ENCODE measurements at places on chromosomes 1 and 21.

- DNase-seq = no peak
Measured at GRCh38 chr1:63873751-63874150, 99.9 kb downstream of the ROR1 start.

- DNase-seq = no peak
Measured at GRCh38 chr21:34514576-34515115, 2.6 kb upstream of the KCNE1 start.

GRCh38 chr1:183910845-183911244 is 105.9 kb downstream of the RGL1 start:
- DNase-seq = no peak

DNA sequence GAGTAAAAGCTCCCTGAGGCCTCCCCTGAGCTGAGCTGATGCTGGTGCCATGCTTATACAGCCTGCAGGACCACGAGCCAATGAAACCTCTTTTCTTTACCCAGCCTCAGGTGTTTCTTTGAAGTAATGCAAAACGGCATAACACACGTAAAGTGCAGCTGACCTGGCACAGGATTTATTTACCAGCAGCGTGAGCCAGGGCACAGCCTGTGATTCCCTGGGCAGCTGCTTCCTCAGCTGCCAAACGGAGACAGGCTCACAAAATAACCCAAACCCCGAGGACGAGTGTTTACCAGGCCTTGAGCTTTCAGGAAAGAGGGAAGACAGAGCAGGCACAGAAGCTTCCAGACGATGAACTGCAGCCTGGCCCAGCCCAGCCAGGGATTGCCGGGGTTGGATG is 120.6 kb upstream of the ARHGEF16 start:
- DNase-seq = no peak

DNA sequence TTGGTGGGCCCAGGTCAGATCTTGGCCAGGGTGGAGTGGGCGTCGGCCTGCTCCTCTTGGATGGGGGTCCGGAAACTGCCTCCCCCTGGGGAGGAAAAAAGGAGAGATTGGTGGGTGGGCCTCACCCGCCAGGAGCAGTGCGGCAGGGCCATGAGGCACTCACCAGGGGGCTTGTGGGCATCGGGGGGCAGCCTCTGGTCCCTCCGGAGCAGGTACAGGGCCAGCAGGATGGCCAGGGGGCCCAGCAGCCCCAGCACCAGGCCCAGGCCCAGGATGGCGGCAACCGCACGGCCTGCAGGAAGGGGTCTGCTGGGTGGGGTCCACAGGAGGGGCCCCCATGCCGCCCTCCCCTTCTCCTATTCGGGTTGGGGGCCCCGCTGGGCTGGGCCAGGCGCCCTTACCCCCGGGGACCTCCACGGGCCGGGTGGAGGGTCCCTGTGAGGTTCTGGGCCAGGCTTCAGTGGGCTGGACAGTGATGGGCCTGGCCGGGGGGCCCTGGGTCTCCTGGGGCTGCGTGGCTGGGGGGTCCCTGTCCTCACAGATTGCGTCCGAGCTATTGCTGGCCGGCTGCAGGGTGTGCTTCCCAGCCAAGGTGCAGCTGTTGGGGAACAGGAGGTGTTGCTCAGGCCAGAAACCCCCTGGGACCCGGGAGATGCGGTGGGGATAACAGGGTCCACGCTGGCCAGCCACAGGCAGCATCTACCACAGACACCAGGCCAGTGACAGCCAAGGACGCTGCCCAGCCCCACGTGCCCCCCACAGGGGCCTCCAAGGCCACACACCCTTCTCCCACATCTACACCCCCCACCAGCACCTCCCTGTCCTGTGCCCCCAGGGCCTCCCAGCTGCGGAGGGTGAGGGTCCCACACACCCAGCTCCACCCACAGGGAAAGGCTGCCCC is 2.2 kb downstream of the TNFRSF4 start:
- no peak for DNase-seq

GRCh38 chr1:242139442-242139841 is 140.5 kb upstream of the MAP1LC3C start:
- no peak for DNase-seq

- peak; percentile 78 for DNase-seq
Measured at GRCh38 chr1:28668191-28668955, at the start of gene GMEB1. Gene GMEB1 (plus strand): TSS chr1:28668784. CDS start chr1:28683613, 14,829 bp downstream.

DNA sequence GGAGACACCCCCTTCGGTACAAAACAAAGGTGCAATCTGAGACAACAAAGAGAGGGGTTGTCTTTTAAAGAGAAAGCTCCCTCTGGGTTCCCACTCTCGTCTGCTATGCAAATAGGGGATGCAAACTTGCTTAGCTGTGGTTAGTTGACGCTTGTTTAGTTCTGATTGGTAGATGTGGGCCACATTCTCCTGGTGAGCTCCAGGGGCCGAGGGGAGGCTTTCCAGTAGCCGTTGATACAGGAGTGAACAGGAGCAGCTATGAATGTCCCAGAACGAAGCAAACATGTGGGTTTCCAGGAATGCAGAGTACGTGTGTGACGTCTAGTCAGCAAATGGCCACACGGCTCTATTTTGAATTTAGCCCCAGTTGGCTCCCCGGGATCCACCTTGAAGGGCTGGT is 14.7 kb downstream of the TFF2 start:
- no peak for DNase-seq

- DNase-seq = no peak
Measured at GRCh38 chr21:36023092-36023480, 37.2 kb downstream of the SETD4 start.

- no peak for DNase-seq
Measured at GRCh38 chr1:92346866-92347640, 48.2 kb downstream of the RPAP2 start.

GRCh38 chr1:25112400-25112799 is 119.9 kb downstream of the SYF2 start:
- DNase-seq = no peak

DNA sequence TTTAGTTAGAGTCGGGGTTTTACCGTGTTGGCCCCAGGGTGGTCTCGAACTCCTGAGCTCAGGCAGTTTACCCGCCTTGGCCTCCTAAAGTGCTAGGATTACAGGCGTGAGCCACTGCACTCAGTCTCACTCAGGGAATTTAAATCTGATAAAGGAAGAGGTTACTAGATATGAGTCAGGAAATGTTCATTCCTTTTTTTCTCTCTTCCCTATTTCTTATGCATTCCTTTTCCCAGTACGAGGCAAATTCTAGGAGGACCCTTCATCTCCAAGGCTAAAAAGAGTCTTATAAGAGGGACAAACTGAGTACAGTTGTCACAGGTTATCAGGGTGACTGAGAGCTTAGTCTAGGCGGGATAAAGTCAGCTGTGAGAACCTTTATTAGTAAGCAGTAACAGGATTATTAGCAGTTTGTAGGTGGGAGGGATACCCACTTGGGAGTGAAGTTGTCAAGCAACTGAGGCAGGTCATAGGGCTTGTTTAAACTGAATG is 9.1 kb downstream of the MACF1 start:
- no peak for DNase-seq

- no peak for DNase-seq
Measured at GRCh38 chr1:195769461-195769860, 838.8 kb downstream of the KCNT2 start.

- no peak for DNase-seq
Measured at GRCh38 chr1:77582905-77583304, 99.6 kb downstream of the ZZZ3 start.

GRCh38 chr1:22056043-22056442 is 3.5 kb downstream of the CDC42 start:
- DNase-seq = no peak

- DNase-seq = no peak
Measured at GRCh38 chr1:60874718-60875117, 207.6 kb upstream of the NFIA start.

- DNase-seq = no peak
Measured at GRCh38 chr1:225544263-225544662, 108.7 kb downstream of the ENAH start.

GRCh38 chr21:15742052-15742670 is 12.4 kb downstream of the USP25 start:
- no peak for DNase-seq

- no peak for DNase-seq
Measured at GRCh38 chr1:85339089-85339488, 62.7 kb upstream of the BCL10 start.

DNA sequence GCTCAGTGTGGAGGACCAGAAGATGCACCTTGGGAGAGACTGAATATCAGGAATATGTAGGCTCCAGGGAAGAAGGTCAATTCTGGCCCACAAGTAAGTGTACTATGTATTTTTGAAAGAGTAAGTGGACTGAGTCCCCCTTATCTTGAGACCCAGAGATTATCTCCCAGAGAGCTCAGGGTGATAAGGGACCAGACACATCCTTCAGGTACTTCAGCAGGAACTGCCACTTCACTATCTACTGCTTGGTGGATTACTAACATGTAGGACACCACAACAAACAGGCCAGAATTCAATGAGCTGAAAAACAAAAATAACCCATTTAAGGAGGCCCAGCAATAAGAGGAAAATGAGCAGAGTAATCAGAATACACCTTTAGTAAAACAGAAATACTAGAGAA is 119.2 kb downstream of the ZNF644 start:
- DNase-seq = no peak

GRCh38 chr1:227786673-227787512 is 28.6 kb upstream of the PRSS38 start:
- DNase-seq = no peak

DNA sequence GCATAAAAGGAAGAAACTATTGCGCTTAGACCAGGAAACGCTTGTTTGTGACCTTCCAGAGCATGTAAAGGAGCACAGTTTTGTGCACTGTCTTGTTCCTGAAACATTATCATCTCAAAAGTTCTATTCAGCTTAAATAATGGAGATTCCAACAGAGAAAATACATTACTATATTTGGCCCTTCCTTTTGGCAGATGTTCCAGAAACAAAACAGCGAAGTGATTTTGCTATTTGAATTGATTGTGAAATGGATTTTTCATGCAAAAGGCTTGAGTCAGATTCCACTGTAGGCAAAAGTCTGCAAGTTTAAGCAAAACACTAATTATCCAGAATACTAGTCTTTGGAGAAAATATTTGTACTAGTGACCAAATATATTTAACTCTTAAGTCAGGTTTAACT is 80.3 kb upstream of the PTBP2 start:
- DNase-seq = no peak

DNA sequence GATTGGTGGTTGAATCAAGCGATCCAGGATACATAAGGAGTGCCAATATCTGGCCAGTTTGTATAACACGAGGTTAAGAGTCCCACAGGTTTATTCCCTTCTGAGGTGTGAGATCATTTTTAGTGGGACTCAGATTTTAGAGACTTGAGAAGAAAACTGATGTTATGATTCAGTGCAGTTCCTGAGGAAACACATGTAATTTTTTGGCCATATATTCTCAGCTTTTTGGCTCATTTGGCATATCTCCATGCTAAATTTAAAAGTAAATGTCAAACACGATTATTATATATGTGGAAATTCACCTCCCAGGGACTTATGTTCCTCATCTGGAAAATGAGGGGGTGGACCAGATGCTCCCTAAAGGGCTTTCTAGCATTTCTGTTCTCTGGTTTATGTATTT is 39.2 kb upstream of the SERBP1 start:
- DNase-seq = no peak

DNA sequence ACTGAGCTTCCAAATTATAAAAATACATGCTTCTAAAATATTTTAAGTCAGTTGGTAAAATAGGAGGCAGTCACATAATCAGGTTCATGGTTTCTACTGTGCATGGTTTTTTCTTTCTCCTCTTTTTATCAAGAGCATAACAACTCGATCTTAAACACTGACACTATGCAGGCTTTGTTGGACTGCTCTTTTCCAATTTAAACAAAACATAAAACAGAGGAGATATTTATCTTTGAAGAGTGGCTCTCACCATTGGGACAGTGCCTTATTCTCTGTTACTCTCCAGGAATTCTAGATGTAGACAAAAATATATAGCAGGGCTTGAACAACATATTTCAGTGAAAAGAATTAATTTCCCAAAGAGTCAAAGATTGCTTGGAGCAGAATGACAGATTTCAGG is 883.5 kb upstream of the ADGRL2 start:
- no peak for DNase-seq

- no peak for DNase-seq
Measured at GRCh38 chr1:214514032-214514818, 37.2 kb downstream of the PTPN14 start.

DNA sequence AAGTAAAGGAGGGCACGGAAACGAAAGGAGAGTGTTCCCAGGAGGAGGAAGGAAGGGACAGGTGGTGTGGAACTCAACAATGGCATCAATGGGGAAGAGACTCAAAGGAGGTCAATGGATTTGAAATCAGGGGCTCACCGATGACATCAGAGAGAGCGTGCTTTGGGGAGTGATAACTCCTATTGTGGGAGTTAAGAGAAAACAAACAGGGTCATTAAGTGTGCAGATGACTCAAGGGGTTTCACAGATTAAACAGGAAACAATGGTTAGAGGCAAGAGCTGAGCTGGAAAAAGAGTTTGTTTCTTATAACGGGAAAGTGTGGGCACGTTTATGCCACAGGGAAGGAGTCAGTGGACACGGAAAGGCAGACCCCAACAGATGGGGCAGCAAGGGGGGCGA is 629.1 kb downstream of the SMYD3 start:
- DNase-seq = no peak

- no peak for DNase-seq
Measured at GRCh38 chr1:71784241-71784640, 498.1 kb downstream of the NEGR1 start.

- DNase-seq = no peak
Measured at GRCh38 chr1:188590641-188591040, 1761.9 kb downstream of the PLA2G4A start.

DNA sequence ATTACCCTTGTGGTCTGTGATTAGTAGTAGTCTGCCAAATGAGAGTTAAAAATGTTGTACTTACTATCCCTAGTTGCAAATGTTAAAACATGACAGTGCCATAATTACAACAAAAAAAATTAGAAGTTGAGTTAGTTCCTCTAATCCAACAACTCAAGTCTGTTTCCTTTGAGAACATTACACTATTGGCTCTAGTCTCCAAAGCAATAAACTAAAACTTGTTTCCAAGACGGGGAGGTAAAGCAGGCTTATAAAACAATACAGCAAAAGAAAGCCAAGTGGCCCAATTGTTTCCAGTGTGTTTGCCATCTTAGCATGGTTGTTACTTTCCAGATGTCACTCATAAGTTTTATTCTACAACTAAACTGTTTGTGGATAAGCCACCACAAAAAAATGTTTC is 11.6 kb downstream of the KYAT3 start:
- DNase-seq = no peak

All from stimulated activated CD8-positive, alpha-beta memory T cell treated with anti-CD3 and anti-CD28 coated beads, Interleukin-12 subunit alpha, Interleukin-12 subunit beta, amount 100 ng/mL, for 4 hours (primary cell).